ENCODE measurements at places on chromosomes 4 and X. TPM values are rescaled to one million over a fixed set of nuclear protein-coding genes. Genes with fewer than 3 reads are reported as not detected.

GRCh38 chrX:48636776-48637175, 39.5 kb downstream of the WDR13 start:
- DNase-seq = no peak

The MAGEC3 gene
- 0.37 TPM for polyA plus RNA-seq

- DNase-seq = no peak
Measured at GRCh38 chr4:69601065-69601464, 38.4 kb downstream of the UGT2A2 start.

DNA sequence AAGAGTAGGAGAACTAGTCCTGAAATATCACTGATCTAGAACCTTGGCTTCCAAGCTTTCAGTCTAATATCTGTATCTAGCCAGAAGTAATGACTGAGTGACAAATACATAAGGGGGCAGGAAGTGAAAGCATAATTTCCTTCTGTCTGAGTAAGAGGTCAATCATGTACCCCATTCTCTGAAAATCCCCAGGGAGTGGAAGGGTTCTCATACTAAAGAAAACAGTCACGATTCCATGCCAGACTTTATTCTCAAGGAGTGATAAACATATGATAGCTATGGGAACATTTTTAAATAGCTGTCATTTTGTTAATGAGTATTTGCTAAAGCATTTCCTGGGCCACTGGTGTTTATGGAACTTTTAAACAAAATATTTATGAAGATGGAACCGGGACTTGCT, 308.5 kb downstream of the ARHGAP24 start:
- DNase-seq = no peak

- DNase-seq = no peak
Measured at GRCh38 chrX:4830880-4831557, 1117.6 kb upstream of the PRKX start.

DNA sequence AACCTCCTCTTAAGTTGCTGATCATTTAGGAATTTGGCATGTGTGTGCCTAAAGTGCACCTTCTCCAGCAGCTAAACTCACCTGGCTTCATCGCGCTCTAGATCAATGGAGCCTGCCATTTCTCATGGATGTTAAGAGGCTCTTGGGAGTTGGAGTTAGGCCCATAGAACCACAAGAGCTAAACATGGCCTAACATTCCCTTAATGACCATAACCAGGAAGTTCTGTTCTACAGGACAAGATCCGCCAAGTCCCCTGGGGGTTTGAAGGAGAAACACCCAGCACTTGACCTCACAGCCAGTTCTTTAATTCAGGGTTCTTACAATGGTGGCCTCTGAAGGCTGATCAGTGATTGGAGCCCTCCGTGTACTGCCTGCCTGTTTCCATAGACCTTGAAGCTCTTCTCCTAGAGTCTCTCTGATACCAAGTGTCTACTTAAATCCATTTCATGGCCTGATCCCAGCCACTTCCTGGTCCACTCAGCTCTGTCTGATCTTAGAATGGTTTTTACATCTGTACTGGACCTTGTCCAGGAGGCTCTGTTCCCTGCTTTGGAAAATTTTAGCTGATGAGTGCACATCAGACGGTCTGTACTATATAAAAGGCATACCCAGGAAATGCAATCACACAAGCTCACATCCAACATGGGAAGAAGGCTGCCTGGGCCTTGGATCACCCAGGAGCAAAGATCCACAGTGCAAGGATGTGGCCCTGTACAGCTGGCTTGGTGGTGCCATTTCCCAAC, 45.1 kb downstream of the RPS3A start:
- DNase-seq = no peak

The PPP2R3B gene
- polyA plus RNA-seq = 21.8 TPM

- DNase-seq = no peak
Measured at GRCh38 chrX:72240976-72241375, 2.1 kb upstream of the ERCC6L start.

The F9 gene
- not detected for polyA plus RNA-seq

GRCh38 chr4:88177983-88178625, 19.7 kb upstream of the ABCG2 start:
- DNase-seq = no peak

- DNase-seq = peak; percentile 36
Measured at GRCh38 chr4:15729910-15730533, 27.2 kb downstream of the BST1 start.

DNA sequence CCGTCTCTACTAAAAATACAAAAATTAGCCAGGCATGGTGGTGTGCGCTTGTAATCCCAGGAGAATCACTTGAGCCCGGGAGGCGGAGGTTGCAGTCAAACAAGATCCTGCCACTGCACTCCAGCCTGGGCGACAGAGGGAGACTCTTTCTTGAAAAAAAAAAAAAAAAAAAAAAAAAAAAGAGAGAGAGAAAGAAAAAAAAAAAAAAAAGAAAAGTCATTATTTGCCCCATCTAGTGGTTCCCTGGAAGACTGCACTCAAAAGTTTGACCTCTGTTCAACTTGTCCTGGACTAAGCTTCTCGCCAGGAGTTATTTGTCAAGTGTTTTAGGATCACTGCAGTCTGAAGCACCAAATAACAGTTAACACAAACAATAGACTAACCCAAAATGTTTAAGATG, 45.3 kb upstream of the KCTD8 start:
- DNase-seq = no peak

GRCh38 chr4:183658362-183659028, 490 bp downstream of the RWDD4 start:
- no peak for DNase-seq

- DNase-seq = no peak
Measured at GRCh38 chr4:190020790-190021717, 6.0 kb downstream of the FRG2 start.

The PLK4 gene
- 36.7 TPM for polyA plus RNA-seq

The ATP2B3 gene
- 0.18 TPM for polyA plus RNA-seq

DNA sequence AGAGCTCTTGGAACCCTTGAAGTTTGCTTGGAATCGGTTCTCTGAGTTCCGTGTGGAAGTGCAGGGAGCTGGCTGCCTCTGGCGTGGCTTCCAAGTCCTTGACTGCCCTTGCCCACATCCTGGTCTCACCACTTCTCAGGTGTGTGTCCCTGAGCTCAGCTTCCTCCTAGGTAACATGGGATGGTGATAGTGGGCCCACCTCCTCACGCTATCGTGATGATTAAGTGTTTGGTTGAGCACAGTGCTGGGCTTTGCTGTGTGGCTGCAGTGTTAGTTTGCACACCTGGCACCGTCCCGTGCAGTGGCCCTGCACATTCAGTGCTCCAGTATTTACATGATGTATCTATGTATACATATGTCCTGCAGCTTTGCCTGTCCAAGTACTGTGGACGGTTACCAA, 81.5 kb downstream of the CLDN34 start:
- DNase-seq = no peak

GRCh38 chrX:43679778-43680177, 23.7 kb downstream of the MAOA start:
- DNase-seq = no peak

DNA sequence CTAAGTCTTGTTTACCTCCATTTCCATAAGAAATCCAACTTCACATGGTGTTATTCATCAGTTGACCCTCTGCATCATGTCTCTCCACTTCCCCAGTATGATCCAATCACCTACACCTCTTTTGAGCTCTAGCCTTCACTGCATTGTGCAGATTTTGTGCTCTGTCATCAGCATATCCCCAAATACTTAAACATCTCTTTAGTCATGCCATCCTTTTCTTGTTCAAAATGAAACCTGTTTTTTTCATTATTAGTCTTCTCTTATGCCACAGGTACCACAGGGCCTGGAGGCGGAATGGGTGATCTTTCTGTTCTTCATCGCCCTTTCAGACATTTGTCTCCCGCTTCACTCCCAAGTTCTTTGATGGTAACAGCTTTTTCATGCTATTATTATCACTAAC, 382.7 kb upstream of the GALNTL6 start:
- DNase-seq = no peak

DNA sequence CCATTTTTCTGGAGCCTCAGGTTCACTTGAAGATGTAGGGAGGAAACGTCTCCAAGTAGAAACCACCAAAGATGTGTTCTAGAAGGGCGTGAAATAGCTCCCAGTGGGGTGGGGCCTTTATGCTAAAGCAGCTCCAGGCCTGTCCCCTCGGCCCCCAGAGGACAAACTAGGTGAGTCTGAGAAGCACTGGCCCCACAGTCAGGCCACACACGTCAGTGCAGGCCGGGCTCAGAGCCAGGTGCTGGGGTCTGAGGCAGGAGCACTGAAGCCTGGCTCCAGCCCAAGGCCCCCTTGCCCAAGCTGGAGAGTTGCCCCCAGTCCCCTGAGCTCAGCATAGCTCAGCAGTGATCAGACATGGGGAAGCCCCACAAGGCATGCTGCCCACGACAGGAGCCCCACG, 95.4 kb upstream of the PSAPL1 start:
- DNase-seq = no peak

The SMIM10L2A gene
- polyA plus RNA-seq = 10.4 TPM

- no peak for DNase-seq
Measured at GRCh38 chr4:31021008-31021407, 300.8 kb downstream of the PCDH7 start.

The AFM gene
- 16.7 TPM for polyA plus RNA-seq

The SPARCL1 gene
- polyA plus RNA-seq = 9.2 TPM

DNA sequence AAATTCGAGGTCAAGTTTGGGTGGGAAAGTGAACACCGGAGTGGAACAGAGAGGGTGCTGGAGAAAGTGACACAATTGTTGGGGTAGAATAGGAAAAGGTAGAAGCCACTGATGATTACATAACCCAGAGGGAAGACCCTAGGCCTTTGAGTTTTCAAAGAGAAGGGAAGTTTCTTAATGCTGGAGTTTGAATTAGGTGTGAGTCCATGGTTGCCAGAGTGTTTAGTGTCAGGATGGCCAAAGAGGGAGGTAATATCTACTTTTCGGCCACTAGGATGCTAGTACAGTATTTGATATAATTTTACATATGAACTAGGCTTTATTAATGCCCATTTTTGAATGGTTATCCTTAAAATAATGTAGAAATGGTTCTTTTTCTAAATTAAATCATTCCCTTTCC, 5.4 kb downstream of the BCORL1 start:
- no peak for DNase-seq

DNA sequence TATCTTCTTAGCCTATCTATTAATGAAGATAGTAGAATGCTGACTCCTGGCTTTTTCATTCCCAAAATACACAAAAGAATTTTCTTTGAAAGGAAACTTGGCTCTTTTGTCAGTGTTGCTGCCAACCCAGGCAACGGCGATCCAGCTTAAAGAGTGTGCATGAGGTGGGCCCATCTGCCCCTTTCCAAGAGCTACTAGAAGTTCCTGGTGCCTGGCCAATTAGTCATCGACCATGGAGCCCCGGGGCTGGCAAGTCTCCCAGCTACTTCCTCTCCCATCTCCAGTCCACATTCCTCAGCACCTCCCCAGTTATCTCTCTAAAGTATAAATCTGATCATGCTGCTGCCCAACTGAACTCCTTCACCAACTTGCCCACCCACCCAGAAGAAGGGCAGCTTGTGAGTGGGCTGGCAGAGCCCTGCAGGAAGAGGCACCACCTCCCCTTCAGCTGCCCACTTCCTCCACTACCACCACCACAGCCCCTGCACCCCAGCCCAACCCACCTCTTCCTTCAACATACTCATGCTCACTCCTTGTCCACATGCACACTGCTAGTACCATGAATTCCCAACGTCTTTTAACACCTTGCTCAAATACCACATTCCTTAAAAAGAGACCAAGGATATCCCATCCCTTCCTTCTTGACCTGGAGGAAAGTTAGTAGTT, 158.2 kb upstream of the MAP3K15 start:
- no peak for DNase-seq

DNA sequence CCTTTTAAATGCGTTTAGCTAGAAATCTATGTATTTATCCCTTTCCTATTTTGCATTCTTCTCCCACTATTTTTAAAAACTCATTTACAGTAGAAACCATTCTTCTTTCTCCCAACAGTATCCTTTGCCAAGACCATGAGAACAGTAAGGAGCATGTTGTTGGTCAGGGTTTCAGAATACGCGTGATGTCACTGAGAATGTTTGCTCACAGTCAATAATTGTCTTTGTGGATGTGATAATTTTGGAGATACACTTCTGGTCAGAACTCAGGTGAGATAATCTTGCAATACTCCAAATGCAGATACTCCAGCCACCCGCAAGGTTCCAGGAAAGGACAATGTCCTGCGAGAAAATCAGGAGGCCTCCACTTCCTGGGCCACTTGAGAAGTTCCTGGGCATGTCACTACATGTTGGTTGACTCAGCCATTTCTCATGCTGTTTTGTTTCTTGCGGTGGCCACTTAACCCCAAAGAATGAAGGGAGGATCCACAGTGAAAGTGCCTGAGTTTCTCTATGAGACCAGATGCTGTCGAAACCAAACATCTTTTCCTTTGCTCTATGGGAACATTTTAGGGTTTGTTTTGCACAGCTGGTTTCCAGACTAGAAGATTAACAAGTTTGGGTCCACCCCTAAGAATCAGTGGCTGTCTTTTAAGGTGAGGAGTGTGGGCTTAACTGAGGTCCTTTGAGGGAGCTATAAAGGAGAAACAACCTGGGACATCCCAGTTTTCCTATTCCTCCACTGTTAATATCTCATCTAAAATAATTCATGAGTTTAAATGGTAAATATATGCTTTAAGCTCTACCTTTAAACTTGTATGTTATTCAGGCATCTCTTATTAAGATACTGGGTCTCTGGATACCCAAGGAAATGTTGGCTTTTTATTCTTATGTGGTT, 116.0 kb downstream of the SOWAHB start:
- DNase-seq = no peak

The FRG1 gene
- 66.7 TPM for polyA plus RNA-seq

DNA sequence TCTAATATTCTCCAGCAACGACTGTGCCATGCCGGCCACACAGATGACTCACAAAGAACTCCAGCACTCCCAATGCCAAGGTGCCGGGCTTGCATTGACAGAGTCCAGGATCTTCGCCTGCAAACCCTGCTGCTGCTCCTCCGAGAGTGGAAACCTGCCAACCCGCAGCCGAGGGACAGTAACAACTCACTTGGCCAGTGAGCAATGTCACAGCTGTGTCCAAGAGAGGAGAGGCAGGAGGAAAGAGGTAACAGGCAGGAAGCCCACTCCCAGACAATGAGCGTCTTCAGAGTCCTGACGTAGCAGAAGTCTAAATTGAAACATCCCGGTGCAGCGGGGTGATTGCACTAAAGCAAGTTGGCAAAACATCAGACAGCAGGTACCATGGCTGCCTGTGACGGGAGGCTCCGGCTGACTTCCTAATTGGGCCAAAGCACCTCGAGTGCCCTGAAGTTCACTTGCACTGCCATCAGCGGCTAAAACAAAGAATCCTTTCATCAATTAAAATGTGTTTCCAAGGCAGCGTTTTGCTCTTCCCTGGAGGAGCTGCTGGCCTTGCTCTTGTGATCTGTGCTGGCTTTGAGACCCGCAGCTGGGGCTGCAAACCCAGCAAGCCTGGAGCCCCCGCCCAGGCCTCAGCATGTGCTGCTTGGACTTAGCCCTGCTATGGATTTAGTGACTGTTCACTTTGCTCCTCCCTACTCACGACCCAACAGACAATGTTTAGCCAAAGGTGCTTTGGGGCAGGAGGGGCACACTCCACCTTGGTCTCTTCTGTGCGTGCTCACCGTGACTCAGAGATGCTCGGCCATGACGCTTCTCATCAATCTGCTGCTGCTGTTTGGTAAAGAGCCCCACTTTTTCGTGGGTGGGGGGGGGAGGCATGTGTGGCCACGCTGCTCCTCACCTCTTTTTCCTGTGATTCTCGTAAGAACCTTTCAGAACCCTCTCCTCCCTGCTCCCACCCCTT, 36.5 kb downstream of the DCTD start:
- no peak for DNase-seq
